Left ventricle myocardium inferior (tissue), 1 donor: ENCODE measurements at places on chromosomes 2 and 18. TPM values are rescaled to one million over a fixed set of nuclear protein-coding genes. Genes with fewer than 3 reads are reported as not detected.
A peak's percentile ranks its signal among the peaks of the same experiment; 100 is the strongest.

SERPINB5 gene
- total RNA-seq = not detected

GRCh38 chr18:78408623-78409022, 571.0 kb upstream of the SALL3 start:
- DNase-seq = no peak

UGT1A8 gene
- total RNA-seq = not detected

FNDC4 gene
- total RNA-seq = 1.7 TPM

GDF7 gene
- 0.58 TPM for total RNA-seq

SLC25A12 gene
- total RNA-seq = 110 TPM

- DNase-seq = no peak
Measured at GRCh38 chr2:205792908-205793307, 110.6 kb downstream of the NRP2 start.

GRCh38 chr2:217935235-217935879, 67.4 kb downstream of the TNS1 start:
- peak; percentile 63 for DNase-seq

DNA sequence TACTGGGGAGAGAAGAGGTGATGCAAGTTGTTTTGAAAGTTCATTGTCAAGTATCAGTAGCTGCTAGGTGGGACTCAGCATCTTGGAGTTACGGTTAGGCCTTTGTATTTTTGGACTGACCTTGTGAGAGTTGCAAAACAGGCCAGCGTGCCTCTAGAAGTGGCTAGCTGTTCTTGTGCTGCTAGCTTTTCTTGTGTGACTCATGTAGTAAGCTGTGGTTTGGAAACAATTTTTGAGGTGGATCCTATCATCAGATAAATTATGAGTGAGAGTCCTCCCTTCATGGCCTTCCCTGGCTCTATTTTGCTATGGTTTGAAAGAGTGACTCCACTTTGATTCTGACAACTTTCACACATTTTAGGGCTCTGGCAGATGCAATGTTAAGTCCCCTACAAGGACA, 409.2 kb upstream of the HS6ST1 start:
- DNase-seq = no peak

GRCh38 chr2:12183032-12183645, 436.7 kb downstream of the LPIN1 start:
- no peak for DNase-seq

- DNase-seq = peak; percentile 79
Measured at GRCh38 chr2:96869822-96870625, at the start of gene SEMA4C. Gene SEMA4C, minus strand, starts transcription at chr2:96870080. Its CDS starts 2,194 bp downstream, at chr2:96867886.

TWIST2 gene
- total RNA-seq = 2.7 TPM

- DNase-seq = no peak
Measured at GRCh38 chr2:110113961-110114591, 1.5 kb downstream of the MALL start.

GRCh38 chr18:13606604-13607254, 119.6 kb downstream of the FAM210A start:
- no peak for DNase-seq
